ENCODE measurements at places on chromosomes 6 and 20.

DNA sequence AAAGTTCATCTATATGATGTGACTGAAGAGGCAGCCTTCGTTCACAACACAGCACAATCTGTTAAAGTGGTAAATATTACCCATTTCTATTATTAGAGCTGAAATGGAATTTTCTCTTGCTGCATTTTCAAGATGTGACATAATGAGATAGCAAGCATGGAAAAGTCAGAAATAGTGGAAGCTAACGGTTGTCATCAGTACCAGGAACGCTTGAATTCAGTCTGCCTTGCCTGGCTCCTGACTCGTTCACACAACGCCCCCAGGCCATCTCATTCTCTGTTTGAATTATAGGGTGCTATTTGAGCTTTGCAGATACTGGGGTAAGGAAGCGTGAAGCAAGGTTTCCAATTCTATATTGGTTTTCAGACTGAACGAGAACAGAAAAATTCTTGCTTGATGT lies 116.5 kb upstream of the MAP3K7 start:
- DNase-seq: no peak

DNA sequence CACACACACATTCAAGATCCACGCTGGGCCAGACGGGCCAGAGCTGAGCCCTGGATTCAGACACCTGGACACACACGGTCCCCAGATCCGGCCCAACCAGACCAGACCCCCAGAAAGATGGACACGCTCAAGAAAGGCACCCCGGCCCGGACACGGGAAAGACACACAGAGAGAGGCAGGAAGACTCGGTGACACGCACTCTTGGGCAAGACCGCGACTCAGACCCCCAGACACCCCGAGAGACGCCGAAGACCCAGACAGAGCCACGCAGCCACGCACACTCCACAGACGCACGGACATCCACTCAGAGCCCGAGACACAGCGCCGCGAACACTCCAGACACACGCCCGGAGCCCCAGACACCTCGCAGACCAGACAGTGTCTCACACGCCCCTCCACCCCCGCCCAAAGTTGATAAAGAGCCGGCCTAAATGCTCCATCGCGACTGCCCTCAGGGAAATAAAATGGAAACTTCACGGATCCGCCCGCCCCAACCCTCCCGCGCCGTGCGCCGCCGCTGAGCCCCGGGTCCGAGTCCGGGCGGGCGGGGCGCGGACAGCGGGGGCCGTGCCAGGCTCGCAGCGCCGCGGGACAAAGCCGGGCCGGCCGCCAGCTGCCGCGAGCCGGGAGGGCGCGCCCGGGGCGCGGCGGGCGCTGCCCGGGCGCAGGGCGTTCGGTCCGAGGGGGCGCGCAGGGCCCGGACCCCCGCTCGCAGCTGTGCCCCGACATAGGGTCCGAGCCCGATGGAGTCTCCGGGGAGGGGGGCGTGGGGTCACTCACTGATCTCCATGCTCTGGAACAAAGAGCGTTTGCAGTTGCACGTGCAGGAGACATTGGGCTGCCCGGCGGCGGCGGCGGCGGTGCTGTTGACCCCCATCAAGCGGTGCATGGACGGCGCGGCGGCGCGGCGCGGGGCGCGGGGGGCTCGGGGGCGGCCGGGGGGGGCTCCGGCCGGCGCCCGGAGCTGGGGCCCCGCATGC lies 831 bp downstream of the PMEPA1 start:
- no peak for DNase-seq

DNA sequence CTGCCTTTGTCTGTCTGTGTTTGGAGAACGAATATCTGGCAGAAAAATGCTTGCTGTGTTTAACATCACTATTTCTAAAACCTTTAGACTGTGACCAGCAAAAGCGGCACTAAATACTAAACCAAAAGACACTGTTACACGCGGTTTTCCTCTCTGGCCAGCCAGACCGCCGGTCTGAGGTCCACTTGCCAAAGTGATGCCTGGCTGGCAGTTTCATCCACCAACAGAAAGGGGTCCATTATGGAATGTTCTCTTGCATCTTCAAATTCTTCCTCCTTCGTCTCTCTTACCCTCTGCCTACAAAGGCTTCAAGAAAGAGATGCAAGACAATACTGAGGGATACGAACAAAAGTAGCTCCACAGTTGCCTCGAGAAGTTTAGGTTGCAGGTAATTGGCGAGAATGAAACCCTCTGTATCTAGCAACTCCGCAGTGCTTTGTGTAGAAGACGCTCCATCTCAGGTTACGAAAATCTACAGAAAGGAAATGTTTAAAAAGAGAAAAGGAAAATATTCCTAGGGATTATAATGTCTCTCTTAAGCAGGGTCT lies 176.6 kb downstream of the TRIM27 start:
- no peak for DNase-seq

- no peak for DNase-seq
These were observed 3.2 kb upstream of the KIAA0408 start for GRCh38 chr6:127462376-127462775.

DNA sequence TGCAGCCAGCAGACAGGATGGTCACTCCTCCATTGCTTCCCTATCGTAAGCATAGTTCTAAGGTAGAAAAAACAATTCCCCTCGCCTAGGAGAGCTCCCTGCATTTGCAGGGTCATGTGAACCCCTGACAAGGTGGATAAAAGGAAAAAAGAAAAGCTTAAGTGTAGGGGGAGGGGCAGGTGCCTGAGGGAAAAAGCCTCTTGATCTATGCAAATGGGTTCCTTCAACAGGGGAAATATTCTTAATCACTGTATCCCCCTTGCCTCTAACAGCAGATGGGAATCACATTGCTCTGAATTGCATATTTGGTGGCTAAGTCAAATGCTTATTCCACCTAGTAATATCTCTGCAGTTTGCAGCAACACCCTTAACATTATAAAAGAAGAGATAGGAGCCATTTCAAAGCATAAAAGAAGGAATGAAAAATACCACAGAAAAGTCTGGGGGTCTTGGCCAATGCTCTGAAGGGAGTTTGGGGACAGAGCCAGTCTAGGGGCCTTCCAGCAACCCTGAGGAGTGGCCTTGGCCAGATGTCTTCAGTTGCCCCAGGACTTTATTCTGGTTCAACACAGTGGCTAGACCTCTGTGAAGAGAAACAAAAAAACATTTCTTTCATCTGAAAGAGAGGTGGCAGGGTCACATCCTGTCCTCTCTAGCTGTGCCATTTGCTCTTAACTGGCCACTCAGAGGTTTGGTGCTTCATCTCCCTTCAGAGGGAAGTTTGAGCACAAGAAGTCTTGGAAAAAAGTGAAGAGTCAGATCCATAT lies 660.4 kb upstream of the GJE1 start:
- no peak for DNase-seq

- peak; percentile 10 for DNase-seq
These were observed 512 bp downstream of the TAP1 start for GRCh38 chr6:32852844-32853540.

- no peak for DNase-seq
These were observed 26.9 kb downstream of the SLC17A2 start for GRCh38 chr6:25903467-25904099.

DNA sequence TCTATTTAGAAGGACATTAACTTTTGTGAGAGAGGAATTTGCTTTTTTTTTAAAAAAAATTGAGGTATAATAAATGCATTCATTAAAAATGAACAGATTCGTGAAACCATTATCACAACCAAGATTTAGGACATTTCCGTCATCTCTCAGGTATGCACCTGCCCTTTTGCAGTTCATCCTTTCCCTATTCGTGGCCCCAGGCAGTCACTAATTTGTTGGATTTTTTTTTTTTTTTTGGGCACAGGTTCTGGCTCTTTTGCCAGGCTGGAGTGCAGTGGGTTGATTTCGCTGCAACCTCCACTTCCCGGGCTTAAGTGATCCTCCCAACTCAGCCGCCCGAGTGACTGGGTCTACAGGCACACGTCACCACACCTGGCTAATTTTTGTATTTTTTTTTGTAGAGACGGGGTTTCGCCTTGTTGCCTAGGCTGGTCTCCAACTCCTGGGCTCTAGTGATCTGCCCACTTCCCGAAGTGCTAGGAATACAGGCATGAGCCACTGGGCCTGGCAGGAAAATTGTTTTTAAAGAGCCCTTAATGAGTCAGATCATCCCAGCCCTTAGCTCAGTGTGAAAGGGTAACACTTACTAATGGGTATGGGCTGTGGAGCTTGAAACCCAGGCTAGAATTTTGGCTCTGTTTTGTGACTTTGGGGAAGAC lies 9.2 kb downstream of the PHF3 start:
- no peak for DNase-seq

GRCh38 chr20:11469795-11470435 lies 447.8 kb upstream of the BTBD3 start:
- no peak for DNase-seq

DNA sequence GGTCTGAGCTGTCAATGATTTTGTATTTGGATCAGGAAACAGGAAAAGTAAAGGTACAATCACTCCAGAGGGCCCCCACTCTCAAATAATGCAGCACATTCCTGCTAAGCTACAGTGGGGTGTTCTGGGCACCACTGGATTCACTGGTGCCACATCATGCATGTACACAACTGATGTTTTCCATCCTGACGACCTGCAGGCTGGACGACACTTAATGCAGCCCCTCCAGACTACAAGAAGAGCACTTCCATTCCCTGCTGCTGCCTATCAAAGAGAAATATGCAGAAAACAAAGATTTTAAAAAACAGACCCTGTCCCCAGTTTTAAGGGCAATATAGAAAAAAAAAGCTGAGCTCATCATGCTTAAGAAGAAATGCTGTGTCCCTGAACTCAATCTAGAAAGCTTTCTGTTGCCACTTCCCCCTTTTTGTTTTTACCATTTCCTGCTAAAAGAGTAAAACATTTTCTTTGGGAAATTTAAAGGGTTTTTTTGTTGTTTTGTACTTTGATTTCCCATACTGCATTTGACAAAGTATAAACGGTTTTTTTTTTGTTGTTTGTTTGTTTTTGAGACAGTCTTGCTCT lies 35.5 kb downstream of the ABHD12 start:
- no peak for DNase-seq

DNA sequence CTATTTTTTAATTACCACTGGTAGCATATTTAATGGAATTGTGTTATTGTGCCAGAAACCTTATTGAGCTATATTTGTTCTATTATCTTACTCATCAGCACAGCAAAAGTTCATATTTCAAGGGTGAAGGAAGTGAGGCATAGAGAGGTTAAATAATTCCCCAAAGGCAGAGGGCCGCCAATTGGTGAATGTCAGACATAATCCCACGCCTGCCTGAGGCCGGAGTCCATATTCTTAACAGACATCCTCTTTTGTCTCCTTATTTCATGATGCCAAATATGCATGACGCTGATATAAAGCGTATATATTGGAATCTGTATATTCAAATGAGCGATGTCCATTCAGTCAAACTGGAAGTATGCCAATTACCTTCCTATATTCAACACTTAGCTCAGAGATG lies 505.0 kb upstream of the SLC35B3 start:
- DNase-seq: peak; percentile 33

- DNase-seq: no peak
These were observed 52.4 kb upstream of the TBC1D7 start for GRCh38 chr6:13380761-13381160.

DNA sequence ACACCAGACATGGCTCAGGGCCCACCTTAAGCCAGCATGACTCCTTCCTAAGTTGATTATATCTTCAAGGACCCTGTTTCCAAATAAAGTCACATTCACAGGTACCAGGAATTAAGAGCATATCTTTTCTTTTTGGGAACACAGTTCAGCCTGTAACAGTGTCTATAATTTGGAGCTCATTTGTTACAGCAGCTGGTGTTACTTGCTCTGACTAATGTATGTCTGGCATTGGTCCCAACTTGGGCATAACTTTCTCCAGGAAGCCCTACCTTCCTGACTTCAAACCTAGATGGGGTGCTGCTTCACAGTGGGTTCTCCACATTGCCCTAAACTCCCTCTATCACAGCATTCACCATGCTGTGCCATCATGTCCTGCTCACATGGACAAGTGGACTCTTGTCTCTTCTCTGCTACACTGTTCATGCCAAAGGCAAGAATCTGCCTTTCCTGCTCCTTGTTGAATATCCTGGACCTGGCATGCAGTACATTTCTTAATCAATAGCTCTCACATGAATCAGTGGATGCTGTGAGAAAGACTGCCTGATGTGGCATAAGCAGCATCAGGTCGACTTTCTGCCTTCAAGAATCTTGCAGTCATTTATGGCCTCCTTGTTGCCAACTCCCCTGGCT lies 117.4 kb upstream of the FOXA2 start:
- DNase-seq: no peak

DNA sequence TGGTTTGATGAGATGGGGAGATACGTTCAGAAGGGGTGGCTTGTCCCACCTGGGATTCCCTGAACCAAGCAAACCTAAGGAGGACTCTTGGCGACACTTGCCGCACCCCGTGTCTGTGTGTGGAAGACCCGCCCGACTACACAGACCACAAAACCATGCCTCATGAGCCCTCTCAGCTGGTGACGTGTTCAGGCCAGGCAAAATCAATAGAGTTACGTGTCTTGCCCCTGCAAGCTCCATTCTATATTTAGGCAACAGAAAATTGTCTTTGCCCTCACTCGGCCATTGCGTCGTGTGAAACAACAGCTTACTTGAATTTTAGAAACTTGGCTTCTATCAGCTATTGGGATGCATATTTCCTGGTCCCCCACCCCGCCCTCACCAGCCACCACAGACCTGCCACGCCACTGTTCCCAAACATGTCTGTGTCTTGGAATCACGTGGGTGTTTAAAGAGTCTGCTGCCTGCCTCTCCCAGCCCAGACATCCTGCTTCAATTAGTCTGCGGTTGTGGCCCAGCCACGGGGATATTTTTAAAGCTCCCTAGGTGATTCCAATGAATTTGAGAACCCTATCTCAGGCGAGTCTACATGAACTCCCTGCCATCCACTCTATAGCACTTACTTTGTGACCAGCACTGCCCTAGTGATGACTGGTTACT lies 279.2 kb upstream of the EXOC2 start:
- no peak for DNase-seq

GRCh38 chr20:56380375-56380774 lies 11.6 kb downstream of the AURKA start:
- no peak for DNase-seq

GRCh38 chr20:47705497-47705856 lies 79.8 kb downstream of the SULF2 start:
- DNase-seq: no peak

DNA sequence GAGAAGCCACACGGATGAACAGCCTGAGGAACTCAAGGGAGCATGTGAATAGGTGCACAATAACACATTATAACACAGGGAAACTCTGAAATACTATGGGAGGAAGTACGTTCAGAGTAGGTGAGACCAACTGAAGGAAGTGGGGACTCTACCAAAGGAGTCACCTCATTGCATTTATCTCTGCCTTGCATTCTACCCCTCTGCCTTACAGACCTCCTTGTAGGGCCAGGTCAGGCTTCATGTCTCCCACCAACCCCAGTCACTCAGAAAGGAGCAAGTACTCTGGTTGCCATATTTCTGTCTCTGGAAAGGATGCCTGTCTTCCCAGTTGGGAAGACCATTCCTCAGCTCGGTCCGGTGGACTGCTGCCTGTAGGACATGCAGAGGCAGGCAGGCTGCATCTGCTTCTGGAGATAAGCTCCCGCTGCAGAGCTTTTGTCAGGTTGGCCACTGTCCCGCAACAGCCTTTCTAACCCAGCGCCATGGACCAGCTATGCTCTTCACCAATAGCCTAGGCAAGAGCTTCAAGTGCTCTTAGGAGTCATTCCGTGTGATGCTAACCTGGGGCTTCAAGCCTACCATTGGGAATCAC lies 51.6 kb upstream of the ASIP start:
- no peak for DNase-seq

GRCh38 chr20:25054995-25055629 lies 2.8 kb downstream of the ACSS1 start:
- DNase-seq: no peak

All from NCI-H2081 (cell line).